CD4-positive, alpha-beta T cell treated with Interleukin-4 for 4 hours (primary cell): ENCODE measurements at places on chromosomes 3 and 15.

- no peak for DNase-seq
These were observed 62.2 kb downstream of the CASR start for GRCh38 chr3:122245513-122246174.

DNA sequence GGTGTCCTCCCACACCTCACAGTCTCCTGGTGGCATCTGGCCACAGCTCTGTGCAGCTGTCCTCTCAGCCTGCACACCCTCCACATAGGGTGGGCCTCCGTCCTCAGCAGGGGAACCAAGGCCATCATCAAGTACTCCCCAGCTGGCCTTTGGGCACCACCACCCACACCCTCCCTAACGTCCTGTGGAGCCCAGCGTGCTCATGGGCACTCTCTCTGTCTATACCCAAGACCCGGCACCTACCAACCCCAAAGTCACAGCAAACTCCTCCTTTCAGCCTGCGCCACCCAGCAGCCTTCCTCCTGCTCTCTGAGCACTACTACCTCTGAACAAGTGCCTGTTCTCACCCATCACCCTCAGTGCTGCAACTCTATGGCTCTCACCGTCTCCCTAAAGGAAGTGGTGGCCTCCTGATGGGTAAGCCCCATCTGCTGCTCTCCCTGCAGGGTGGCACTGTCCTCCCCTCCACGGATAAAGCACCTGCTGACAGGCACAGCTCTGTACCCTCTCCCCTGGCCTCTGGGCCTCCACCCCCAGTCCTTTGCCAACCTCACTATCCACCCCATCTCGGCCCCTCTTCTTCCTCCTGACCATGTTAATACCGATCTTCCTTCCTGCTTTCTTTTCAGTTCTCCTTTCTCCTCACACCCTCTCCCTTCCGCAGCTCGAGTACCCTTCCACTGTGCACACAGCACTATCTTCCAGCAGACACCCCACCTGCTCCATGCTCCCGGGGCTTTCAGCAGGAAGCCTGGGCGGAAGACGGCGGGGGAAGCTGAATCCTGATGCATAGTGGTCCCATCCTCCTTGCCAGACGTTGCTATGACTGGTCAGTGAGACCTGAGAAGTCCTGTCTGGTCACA lies 31.5 kb downstream of the SLC41A3 start:
- DNase-seq, result no peak

GRCh38 chr3:108589998-108590323 lies 439 bp downstream of the DZIP3 start:
- no peak for DNase-seq

GRCh38 chr3:183967693-183968092 lies 50.0 kb downstream of the ABCC5 start:
- DNase-seq, result no peak

DNA sequence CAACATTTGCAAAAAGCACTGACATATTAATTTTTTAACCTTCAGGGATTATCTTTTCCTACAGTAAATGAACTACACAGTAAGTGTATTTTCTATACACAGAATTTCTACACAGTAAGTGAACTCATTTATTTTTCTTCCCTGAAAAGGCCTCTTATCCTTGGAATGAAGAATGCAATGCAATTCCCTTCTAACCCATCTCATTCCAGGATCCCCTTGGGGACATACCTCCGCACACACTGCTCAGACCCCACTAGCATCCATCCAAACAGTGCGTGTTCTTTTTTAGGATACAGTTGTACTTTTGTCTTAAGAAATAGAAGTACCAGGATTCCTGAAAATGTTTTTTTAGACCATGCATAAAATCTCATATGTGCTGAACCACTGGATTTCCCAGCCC lies 152.8 kb downstream of the UACA start:
- no peak for DNase-seq

GRCh38 chr3:59290358-59290757 lies 240.5 kb upstream of the CFAP20DC start:
- DNase-seq, result no peak

GRCh38 chr3:36909666-36910065 lies 35.2 kb downstream of the TRANK1 start:
- DNase-seq, result no peak

- DNase-seq, result no peak
These were observed 2.7 kb upstream of the SERF2 start for GRCh38 chr15:43789409-43789808.

- no peak for DNase-seq
These were observed 4.5 kb upstream of the HCN4 start for GRCh38 chr15:73373221-73373620.
